ENCODE measurements at places on chromosomes 1 and 21. TPM values are rescaled to one million over a fixed set of nuclear protein-coding genes. Genes with fewer than 3 reads are reported as not detected.

GRCh38 chr1:171366816-171367215, 52.8 kb downstream of the FMO4 start:
- no peaks in the 10 kb centered on the region for H3K27me3 ChIP-seq
- no peaks in the 10 kb centered on the region for H3K36me3 ChIP-seq
- H3K4me1 ChIP-seq: no peaks in the 10 kb centered on the region
- DNase-seq: no peak
- H3K27ac ChIP-seq: no peak overlapping the region

DNA sequence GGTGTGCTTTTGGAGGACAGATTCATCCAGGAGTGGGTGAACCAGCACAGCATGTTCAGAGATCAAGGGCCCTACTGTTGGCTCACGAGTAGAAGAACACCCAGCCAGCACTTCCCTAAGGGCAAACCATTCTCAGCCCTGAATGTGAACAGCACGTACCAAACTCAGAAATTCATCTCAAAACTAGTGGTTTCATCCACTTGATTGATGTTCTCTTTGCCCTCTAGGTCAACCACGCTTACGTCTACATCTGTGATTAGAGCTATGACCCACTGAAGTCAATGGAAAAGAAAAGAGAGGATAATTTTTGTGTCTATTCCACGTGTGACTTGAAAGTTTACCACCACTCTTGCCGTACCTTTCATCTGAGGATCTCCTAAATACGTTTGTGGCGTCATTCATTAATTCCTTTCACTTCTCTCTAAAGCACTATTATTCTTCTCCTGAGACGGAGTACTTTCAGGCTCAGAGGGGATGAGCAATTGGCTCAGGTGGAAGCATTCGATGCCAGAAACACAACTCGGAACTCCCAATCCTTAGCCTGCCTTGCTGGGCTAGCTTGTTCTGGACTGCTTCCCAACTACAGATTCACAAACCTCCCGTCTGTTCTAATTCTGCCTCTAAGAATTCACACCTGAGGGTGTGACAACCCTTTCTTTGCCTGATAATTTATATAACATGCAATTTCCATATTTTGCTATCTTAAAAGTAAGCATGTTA, 57.3 kb upstream of the HIVEP3 start:
- H3K36me3 ChIP-seq: no peaks in the 10 kb centered on the region
- H3K4me1 ChIP-seq: no peaks in the 10 kb centered on the region
- no peak overlapping the region for H3K4me3 ChIP-seq
- H3K27ac ChIP-seq: no peak overlapping the region
- DNase-seq: no peak
- no peaks in the 10 kb centered on the region for H3K27me3 ChIP-seq

DNA sequence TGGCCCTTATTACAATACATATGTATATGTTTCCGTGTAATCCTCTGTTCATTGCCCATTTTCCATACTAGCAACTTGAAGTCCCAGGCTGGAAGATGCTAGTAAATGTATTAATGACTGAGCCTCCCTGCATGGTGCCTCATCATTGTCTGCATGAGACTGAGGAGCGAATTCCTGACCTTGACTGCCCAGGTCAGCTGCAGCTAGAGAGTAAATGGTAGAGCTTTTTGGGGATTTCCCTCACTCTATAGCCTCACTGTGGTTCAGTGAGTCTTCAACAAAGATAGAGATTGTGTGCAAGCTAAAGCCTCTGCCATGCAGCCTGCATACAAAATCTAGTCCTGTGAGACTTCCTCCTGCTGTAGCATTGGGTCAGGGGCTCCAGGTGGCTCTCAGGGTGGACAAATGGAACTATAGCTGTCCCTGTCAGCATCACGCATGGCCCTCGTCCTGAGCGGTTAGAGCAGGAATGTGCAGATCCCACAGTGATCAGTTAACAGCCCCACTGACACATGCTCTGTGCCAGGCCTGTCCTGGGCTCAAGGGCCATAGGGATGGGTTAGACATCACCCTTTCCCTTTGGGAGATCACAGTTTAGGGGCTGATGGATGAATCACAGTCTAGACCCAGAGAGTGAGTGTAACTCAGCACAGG, 741.7 kb downstream of the MATN1 start:
- no peaks in the 10 kb centered on the region for H3K4me1 ChIP-seq
- H3K36me3 ChIP-seq: no peaks in the 10 kb centered on the region
- no peak overlapping the region for H3K4me3 ChIP-seq

- peaks cover 3% of the 10 kb centered on the region for H3K4me1 ChIP-seq
- H3K27ac ChIP-seq: no peak overlapping the region
- H3K27me3 ChIP-seq: peaks cover 7% of the 10 kb centered on the region
- H3K36me3 ChIP-seq: no peaks in the 10 kb centered on the region
Observed at GRCh38 chr1:16718908-16719533, 21.3 kb upstream of the RNU1-4 start.

- H3K27me3 ChIP-seq: peaks cover 8% of the 10 kb centered on the region
- no peaks in the 10 kb centered on the region for H3K36me3 ChIP-seq
- peak; percentile 4 for DNase-seq
- H3K4me1 ChIP-seq: peaks cover 5% of the 10 kb centered on the region
- H3K27ac ChIP-seq: no peak within 1 kb of the TSS
Observed at GRCh38 chr1:233327651-233328141, at the start of gene MAP3K21. TSS of gene MAP3K21 (plus strand) at chr1:233327724. CDS start at chr1:233328029, 305 bp downstream.

GRCh38 chr1:25967308-25967707, 30.6 kb downstream of the PAFAH2 start:
- H3K4me1 ChIP-seq: no peaks in the 10 kb centered on the region
- H3K36me3 ChIP-seq: peaks cover 6% of the 10 kb centered on the region
- no peak overlapping the region for H3K27ac ChIP-seq
- no peaks in the 10 kb centered on the region for H3K27me3 ChIP-seq

DNA sequence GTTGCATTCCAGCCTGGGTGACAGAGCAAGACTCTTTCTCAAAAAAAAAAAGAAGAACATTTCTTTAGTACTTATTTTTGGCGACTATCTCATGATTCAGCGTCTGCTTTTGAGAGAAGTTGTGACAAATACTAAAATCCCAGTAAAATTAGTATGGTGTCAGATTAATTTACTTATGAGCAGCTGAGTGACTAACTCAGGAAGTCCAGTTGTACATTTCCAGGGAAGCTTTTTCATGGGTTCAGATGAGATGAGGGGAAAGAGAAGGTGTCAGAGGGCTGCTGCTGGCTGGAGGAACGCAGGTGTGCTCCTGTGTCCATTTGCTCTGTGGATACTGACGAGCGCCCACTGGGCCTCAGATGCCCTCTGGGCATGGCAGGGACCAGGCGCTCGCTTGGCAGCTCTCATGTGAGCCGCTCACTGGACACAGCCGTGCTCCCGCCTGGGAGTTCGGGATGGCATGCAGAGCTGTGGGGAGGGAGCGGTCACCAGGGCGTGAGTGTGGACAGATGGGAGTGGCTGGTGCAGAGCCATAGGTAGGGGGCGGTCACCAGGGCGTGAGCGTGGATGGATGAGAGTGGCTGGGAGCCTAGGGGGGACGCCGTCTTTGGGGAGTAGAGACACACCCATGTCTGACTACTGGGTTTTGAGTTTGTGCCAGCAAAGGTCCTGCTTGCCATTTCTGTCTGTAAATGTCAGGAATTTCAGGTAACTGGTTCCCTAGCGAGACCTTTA, 55.0 kb downstream of the ADARB1 start:
- no peaks in the 10 kb centered on the region for H3K36me3 ChIP-seq
- peak overlapping the region; percentile 77 for H3K27ac ChIP-seq
- H3K27me3 ChIP-seq: no peaks in the 10 kb centered on the region
- peaks cover 24% of the 10 kb centered on the region for H3K4me1 ChIP-seq
- peak; percentile 62 for DNase-seq

GRCh38 chr21:45074818-45075595, 627 bp downstream of the ADARB1 start:
- H3K4me1 ChIP-seq: peaks cover 5% of the 10 kb centered on the region
- peak overlapping the region; percentile 73 for H3K4me3 ChIP-seq
- peak; percentile 34 for DNase-seq

- H3K36me3 ChIP-seq: no peaks in the 10 kb centered on the region
- peaks cover 83% of the 10 kb centered on the region for H3K27me3 ChIP-seq
- no peak for DNase-seq
- H3K4me1 ChIP-seq: no peaks in the 10 kb centered on the region
Observed at GRCh38 chr1:18632783-18633421, 2.3 kb downstream of the PAX7 start.

COL6A1 gene
- 131 TPM for total RNA-seq

DNA sequence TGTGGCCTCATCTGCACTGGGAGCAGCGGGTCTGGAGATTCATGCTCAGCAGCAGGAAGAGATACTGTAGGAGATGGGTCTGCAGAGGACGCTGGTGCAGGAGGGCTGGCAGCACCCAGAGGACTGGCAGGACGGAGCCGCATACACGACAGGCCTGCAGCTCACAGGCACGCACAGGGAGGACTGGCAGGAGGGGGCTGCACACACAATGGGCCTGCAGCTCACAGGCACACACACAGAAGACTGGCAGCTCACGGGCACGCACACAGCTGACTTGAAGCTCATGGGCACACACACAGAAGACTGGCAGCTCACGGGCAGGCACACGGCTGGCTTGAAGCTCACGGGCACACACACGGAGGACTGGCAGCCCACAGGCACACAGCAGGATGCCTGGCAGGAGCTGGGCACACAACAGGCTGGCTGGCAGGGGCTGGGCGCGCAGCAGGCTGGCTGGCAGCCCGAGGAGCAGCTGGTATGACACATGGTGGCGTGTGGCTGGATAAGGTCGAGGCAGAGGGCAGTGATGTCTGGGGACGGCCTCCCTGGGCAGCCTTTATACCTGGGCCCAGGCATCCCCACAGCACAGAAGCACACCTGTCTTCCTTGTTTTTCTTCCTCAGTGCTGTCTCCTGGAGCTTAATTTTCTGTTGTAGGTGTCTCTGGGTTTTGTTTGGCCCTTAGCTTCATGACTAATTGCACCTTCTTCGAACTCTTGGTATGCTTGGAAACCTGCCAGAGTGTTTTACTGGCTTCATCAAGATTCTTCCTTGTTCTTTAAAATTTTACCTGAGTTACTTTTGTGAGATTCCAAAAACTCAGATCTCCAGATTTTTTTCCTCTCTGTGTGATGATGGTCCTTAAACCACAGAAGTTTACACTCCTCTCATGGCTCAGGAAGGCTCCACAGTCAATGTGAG, at the start of gene KRTAP12-2:
TSS of gene KRTAP12-2 (minus strand) at position 527 of the 920 bp plus-strand sequence. CDS start at position 486, 41 bp downstream.
- no peak within 1 kb of the TSS for H3K27ac ChIP-seq
- no peaks in the 10 kb centered on the region for H3K36me3 ChIP-seq
- no peaks in the 10 kb centered on the region for H3K4me1 ChIP-seq
- no peaks in the 10 kb centered on the region for H3K27me3 ChIP-seq
- DNase-seq: no peak

All from astrocyte (in vitro differentiated cells and primary cell).